ENCODE measurements at places on chromosomes 1 and 21. TPM values are rescaled to one million over a fixed set of nuclear protein-coding genes. Genes with fewer than 3 reads are reported as not detected.

- peak; percentile 18 for DNase-seq
These were observed 45.7 kb downstream of the PTGFR start for GRCh38 chr1:78536427-78536826.

GRCh38 chr1:241518476-241519307, 863 bp downstream of the FH start:
- no peak for DNase-seq

DNA sequence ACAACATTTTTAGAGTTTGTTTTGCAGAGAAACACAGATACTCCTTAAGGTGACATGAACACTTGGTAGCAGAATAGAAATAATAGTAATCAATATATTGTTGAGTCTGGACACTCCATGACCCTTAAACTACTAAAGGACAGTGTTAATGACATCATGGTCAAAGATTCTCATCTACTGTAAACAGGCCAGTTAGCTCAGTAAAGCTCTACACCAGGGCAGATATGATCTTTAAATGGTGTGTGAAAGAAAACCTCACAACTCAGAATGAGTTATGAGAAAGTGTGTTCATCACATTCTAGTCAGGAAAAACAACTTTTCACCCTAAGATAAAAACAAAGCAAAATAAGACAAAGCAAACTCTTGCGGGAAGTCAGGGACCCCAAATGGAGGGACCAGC, 58.1 kb upstream of the ADAMTS5 start:
- DNase-seq: no peak

DNA sequence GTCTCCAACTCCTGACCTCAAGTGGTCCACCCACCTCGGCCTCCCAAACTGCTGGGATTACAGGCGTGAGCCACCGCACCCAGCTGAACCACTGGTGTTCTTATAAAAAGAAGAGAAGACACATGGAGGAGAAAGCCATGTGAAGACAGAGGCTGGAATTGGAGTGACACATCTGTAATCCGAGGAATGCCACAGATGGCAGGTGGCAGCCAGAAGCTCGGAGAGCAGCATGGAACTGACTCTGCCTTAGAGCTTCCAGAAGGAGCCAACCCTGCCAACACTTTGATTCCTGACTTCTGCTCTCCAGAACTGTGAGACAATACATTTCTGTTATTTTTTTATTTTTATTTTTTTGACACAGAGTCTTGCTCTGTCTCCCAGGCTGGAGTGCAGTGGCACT, 59.0 kb upstream of the ATP2B4 start:
- DNase-seq: no peak

The S100B gene
- not detected for polyA plus RNA-seq

The CFHR5 gene
- not detected for polyA plus RNA-seq

The ASTN1 gene
- polyA plus RNA-seq: 0.09 TPM

The NBPF8 gene
- 30.1 TPM for polyA plus RNA-seq

All from AG04450 (cell line).